ENCODE measurements at places on chromosomes 4 and X.

GRCh38 chr4:8666581-8666980 is 74.0 kb downstream of the CPZ start:
- DNase-seq: no peak

DNA sequence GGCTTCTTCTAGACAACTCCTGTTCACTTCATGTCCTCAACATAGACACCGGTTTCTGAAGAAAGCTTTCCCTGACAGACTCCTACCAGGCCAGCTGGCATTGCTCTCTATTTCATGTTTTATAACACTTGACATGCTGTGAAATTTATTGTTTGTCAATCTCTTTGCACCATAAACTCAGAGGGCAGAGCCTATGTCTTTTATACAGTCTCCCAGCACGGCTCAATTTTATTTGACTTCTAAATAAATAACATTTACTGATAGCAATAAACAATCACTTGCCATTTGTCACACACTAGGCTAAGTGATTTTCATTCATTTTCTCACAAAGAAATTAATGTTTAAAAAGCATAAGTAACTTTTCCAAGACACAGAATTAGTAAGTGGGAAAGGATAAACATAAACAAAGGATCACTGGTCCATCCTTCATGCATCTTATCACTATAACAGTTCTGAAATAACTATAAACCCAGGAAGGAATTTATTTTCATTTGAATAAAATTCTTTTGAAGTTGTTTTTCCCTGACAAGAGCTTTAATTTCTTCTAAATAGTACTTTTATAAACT is 577.6 kb downstream of the TECRL start:
- no peak for DNase-seq

DNA sequence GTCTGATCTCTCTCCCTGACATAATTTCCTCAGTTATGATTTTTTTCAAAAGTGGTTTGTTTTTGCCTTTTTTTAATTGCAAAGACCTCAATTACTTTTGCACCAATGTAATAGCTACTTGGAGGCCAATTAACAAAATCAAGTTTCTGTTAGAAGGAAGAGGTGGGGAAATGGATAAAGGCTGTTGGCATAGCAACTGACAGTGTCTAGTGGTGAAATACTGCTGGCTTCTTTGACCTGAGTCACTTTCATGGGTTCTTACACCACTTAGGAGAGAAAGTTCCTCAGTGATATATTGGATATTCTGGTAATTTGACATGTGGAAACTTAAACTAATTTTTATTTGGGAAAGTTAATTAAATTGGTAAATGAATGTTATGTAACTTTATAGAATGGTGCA is 26.5 kb upstream of the ATP8A1 start:
- DNase-seq: no peak

GRCh38 chr4:2534904-2535375 is 1.5 kb upstream of the FAM193A start:
- DNase-seq: peak; percentile 11

- DNase-seq: no peak
Measured at GRCh38 chrX:136431625-136432024, 56.1 kb upstream of the BRS3 start.

DNA sequence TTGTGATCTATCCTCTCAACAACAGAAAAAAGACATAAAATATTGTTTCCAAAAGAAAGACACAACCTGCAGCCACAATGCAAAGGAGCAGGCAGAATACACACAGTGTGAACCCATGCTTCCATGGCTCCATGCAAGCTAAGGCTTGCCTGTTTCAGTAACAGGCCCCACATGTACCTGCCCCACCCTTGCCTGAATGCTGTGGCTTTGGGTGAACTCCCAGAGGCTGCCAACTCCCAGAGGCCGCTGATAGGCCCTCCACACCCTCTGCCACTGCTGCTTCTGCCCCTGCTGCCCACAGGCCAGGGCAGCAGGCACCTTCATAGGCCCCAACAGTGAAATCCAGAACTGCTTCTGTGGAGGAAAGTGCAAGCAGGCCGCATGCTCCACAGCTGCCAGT is 313.9 kb downstream of the CHIC1 start:
- no peak for DNase-seq

DNA sequence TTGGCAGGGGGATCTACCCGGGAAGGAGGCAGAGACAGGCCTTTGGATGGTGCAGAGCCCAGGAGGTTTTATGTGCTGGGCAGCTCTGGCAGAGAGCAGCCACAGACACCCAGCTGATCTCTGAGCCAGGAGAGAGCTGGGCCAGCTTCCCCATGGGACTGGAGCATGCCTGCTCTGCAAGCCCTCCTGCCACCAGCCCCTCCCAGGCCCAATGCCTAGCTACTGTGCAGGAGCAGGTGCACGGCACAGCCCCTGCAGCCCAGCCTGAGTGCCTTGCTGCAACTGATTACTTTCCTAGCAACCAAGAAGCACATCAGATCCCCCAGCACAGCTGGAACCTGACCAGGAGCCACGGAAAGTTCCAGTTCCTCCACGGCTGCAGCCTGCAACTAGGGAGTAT is 57.8 kb upstream of the BEND2 start:
- DNase-seq: no peak

DNA sequence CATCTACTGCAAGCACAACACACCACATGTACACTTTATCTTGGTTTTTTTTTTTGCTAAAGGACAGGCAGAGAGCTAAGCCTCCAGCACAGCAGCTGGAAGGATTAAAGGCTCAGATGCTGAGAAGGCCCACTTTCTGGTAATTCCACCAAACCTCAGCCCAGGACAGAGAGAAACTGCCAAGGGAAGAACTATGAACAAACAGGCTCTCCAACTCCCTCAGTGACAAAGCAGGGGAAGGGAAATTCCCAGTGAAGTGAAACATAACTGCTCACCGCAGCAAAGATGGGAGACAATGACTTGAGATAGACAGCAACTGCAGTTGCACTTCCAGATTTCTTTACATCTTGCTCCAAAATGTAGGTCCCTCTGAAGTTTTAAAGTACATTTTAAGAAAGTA is 4.8 kb downstream of the PROM1 start:
- peak; percentile 49 for DNase-seq

GRCh38 chrX:124931958-124932357 is 387.7 kb upstream of the TEX13C start:
- DNase-seq: no peak

DNA sequence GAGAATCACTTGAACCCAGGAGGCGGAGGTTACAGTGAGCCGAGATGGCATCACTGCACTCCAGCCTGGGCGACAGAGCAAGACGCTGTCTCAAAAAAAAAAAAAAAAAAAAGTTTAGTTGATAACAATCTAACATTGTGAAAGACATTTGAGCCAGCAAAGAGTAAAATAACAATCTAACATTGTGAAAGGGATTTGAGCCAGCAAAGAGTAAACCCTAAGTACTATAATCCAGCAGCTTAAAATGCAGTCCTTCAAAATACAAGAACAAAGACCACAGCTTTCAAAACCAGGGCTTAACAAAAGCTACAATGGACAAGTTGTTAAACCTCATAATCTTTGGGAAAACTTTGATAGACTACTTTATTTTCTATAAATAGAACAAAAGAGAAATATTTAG is 16.9 kb downstream of the MFAP3L start:
- no peak for DNase-seq

GRCh38 chrX:153765138-153766079 is 1.4 kb downstream of the PLXNB3 start:
- peak; percentile 21 for DNase-seq

- DNase-seq: no peak
Measured at GRCh38 chr4:86615501-86615900, 21.4 kb downstream of the PTPN13 start.

DNA sequence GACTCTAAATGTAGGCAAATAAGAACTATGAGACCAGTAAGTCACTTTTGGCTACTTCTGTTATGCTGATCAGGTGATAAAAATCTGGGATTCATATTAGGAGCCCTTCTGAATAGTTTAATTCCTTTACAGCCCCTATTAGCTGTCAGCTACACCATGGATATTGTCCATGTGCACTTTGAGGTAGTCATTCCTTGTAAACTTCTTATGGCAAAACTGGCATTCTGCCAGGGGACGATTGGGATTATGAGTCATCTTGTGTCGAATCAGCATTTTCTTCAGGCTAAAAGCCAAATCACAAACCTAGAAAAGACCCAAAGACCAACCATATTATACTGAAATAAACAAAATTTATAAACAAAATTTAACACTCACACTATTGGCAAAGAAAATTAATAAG is 227.6 kb downstream of the PRDM5 start:
- peak; percentile 75 for DNase-seq

- no peak for DNase-seq
Measured at GRCh38 chr4:42641656-42642055, 15.2 kb downstream of the ATP8A1 start.

DNA sequence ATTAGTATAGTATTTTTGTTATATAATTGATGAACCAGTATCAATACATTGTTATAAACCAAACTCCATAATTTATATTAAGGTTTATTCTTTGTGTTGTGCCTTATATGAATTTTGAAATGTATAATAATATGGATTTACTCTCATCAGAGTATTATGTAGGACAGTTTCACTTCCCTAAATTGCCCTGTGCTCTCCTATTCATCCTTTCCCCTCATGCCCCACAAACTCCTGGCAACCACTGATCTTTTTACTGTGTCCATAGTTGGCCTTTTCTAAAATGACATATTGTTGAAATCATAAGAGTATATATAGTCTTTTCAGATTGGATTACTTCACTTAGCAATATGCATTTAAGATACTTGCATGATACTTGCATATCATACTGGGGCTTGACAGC is 958.1 kb upstream of the GRID2 start:
- DNase-seq: no peak

DNA sequence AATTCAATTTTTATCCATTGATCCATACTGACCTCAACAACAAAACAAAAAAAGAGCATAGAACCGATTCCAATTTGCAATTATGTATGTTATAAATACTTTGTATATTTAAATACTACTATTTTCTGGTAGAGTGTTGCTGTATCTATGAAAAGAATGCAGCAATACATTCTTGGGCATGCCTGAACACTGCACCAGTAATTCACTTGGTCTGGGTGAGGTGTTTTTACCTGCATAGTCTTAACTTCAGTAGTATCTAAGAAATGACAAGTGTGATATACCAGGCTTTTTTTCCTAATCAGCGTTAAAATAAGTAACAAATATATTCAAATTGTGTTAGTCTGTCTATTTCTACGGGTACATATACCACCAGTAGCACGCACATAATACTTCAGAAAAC is 120.2 kb downstream of the KLHL13 start:
- no peak for DNase-seq

DNA sequence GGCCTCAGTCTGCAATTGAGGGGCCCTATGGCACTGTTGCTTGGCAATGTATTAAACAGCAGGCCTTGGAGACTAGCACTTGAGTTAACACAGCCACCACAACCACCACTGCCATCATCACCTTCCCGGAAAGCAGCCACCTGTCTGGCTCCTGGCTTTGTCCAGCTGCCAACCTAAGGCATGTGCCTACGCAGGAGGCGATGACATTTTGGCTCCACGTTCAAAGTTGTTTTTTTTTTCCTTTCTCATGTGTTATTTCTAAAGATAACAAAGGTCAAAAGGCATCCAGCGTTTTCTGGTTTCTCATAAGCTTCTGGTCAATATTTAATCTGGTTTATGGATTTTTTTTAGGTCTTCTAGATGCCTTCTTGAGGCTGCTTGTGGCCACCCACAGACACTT is 7.5 kb downstream of the CLDN2 start:
- no peak for DNase-seq

GRCh38 chr4:152997771-152998487 is 61.8 kb downstream of the FHDC1 start:
- DNase-seq: no peak

DNA sequence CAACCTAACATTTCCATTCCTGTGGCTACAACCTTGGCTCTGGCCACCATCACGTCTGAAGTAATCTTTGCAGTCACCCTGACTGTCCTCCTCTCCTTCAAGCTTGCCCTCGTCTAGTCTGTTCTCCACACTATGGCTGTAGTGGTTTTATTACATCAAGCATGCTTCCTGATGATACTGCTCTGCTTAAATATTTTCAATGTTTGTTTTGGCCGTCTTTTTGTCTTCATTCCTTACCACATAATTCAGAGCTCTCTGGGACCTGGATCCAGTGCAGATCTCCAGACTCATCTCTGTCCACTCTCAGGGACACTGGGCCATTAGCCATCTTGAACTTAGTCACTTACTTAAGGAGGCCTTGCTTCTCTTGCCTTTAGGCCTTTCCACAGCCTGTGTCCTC is 27.7 kb upstream of the FREM3 start:
- peak; percentile 88 for DNase-seq

- no peak for DNase-seq
Measured at GRCh38 chr4:83219344-83220331, 65.0 kb downstream of the COQ2 start.

All from cardiac fibroblast (primary cell).